ENCODE measurements at places on chromosomes 7 and 10.

DNA sequence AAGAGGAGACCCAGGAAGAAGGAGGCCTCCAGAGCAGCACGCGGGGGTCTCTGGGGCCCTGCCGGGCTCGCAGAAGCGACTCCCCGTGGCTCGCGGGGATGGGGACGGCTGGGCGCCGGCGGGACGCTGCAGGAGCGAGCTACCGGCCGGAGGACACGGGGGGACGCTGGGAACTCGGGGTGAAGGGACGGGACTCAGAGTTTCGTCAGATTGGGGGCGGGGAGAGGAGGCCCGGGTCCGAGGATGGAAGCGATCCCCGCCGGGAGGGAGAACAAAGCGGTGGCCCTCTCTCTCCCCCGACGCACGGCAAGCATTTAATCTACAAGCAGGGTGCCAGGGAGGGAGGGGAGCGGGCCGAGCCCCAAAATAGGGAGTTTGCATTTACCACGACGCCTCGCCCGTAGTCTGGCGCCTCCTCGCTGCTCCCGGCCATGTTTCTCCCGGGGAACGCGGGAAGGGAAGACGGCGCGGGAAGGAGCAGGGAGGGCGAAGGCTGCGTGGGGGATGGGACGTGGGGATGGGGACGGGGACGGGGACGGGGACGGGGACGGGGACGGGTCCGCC is at the start of gene PRTFDC1:
Gene PRTFDC1, minus strand, starts transcription at position 464 of the 564 bp plus-strand sequence. Its CDS starts 31 bp downstream, at position 433.
- peak; percentile 72 for DNase-seq

DNA sequence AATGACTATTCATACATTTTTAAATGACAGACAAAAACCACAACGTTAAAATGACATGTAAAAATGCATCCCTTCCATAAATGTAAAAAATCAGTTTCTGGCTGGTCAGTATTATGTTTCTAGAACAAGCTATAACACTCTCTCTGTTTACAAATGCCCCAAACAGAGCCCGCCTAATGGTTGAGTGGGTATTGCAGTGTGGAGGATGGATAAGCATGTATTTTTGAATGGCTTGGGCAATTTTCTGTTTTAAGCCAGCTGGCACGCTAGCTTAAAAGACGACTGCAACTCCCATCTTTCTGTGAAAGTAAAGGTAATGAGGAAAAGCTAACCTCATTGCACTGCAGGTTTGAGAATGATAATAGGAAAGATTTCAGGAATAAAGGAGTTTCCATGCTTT is 430.7 kb downstream of the PARD3 start:
- no peak for DNase-seq

- no peak for DNase-seq
These were observed 16.6 kb downstream of the LOXL4 start for GRCh38 chr10:98251399-98251798.

GRCh38 chr7:39950473-39951225 is 593 bp downstream of the CDK13 start:
- DNase-seq, result peak; percentile 32

DNA sequence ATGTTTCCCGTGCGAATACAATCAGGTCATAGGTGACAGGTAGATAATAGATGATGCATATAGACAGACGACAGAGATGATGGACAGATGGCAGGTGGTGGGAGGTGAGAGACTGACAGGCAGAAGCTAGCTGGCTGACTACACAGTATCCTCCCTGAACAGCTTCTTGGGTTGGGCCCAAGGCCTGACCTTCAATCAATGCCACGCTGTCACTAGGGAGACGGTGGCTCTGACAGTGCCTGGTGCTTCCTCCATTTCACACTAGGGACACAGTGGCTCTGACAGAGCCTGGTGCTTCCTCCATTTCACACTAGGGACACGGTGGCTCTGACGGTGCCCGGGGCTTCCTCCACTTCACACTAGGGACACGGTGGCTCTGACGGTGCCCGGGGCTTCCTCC is 200.1 kb downstream of the DIP2C start:
- DNase-seq, result no peak

- no peak for DNase-seq
These were observed 206.3 kb upstream of the TCERG1L start for GRCh38 chr10:131517781-131518180.

DNA sequence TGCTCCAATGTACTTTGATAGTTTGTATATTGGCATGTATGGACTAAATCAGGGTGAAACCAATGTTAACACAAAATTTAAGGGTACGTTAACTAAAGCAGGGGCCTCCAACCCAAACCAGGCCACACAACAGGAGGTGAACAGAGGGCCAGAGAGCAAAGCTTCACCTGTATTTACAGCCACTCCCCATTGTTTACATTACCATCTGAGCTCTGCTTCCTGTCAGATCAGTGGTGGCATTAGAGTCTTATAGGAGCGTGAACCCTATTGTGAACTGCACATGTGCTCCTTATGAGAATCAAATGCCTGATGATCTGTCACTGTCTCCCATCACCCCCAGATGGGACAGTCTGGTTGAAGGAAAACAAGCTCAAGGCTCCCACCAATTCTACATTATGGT is 62.0 kb upstream of the SCIN start:
- no peak for DNase-seq

DNA sequence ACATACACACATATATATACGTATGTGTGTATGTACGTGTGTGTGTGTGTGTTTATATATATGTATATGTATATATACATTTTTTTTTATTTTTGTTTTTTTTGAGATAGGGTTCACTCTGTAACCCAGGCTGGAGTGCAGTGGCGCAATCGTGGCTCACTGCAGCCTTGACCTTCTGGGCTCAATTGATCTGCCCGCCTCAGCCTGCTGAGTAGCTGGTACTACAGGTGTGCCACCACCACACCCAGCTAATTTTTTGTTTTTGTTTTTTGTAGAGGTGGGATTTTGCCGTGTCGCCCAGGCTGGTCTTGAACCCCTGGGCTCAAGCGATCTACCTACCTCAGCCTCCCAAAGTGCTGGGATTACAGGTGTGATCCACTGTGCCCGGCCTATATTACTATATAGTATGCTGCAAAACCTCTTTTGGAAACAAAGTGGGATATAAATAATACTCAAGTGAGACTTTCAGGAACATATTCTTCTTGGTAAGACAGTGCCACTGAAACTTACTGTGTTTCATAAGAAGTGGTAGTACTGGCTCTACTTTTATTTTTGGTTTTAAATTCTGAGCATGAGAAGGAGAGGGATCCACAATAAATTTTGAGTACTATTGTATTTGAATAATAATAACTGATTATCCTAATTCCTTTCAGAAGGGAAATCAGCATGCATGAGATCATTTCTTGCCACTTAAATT is 51.0 kb downstream of the MLLT10 start:
- DNase-seq, result no peak

DNA sequence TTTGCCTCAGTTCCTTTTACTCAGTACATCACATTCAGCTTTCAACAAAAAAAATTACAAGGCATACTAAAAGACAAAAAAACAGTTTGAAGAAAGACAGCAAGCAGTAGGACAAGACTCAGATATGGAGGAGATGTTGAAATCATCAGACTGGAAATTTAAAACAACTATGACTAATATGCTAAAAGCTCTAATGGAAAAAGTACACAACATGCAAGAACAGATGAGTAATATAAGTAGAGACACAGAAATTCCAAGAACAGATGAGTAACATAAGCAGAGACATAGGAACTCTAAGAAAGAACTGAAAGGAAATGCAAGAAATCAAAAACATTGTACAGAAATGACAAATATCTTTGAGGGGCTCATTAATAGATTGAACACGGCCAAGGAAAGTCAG is 402.6 kb downstream of the NEBL start:
- DNase-seq, result no peak

DNA sequence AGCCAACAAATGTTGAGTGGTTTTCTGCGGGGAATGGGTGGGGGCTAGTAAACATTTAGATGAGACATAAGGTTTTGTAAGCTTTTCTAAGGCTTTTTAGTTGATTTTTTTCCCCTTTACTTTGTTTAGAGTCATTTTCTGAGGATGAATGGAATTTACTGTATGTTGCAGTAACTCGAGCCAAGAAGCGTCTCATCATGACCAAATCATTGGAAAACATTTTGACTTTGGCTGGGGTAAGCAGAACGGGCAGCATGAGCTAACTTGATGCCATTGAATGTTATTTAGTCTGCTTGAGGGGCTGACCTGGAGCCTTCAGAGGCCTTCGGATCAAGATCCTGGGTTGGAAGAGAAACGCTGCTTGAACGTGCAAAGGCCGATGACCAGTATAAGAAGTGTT is 37.3 kb downstream of the FBH1 start:
- DNase-seq, result no peak

DNA sequence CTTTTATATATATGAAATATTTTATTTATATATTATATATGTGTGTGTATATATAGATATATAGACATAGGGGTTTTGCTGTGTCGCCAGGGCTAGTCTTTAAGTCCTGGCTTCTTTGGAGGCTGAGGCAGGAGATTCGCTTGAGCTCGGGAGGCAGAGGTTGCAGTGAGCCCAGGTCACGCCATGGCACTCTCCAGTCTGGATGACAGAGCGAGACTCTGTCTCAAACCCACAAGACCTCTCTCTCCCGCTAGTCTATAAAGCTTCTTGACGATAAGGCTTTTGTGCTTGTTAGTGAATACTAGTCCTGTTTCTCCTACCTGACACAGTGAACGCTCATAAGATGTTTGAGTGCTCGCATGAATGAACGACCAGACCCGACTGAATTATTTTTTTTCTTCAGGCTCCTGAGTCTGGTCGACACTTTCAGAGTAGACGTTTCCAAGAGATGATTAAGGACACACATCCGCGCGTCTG is 577 bp upstream of the DDX21 start:
- DNase-seq, result no peak

DNA sequence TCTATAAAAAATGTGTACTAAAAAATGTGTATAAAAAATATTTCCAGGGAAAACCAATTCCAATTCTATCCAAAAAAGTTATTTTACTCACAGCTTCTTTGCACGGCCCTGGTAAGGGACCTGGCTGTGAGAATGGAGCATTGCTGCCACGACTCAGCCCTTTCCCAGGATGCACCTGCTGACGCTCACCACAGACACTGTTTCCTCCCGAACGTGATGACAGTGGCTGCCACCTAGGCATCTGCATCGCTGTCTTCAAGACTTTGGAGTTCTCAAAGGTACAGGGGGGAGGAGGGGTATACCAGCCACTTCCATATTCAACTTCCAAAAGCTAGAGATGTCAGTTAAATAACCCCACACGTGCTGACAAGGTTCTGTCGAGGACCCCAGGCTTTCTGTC is 23.9 kb upstream of the PTPRN2 start:
- DNase-seq, result no peak

DNA sequence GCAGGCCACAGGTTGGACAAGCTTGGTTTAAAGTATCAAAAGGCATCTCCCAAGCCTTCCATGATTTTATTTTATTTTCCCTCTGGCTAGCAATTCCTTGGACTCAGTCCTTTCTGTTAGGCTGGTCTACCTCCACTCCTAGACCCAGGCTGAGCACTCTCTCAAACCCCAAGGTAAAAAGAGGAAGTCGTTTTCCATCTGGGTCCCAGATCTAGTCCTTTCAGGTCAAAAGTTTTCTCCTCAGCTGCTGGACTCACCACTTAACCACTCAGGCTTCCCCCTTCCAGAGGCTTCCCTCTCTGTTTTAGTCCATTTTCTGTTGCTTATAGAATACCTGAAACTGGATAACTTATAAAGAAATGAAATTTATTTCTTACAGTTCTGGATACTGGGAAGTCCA is 252.3 kb upstream of the MKLN1 start:
- DNase-seq, result no peak
